ENCODE measurements at places on chromosomes 3 and 15. TPM values are rescaled to one million over a fixed set of nuclear protein-coding genes. Genes with fewer than 3 reads are reported as not detected.
A peak's percentile ranks its signal among the peaks of the same experiment; 100 is the strongest.

The ATP10A gene
- 55.0 TPM for total RNA-seq

The TRIM71 gene
- not detected for total RNA-seq

The GALNT15 gene
- total RNA-seq = 44.7 TPM

The DLL4 gene
- total RNA-seq = 28.4 TPM

The SEMA3B gene
- total RNA-seq = 57.4 TPM

DNA sequence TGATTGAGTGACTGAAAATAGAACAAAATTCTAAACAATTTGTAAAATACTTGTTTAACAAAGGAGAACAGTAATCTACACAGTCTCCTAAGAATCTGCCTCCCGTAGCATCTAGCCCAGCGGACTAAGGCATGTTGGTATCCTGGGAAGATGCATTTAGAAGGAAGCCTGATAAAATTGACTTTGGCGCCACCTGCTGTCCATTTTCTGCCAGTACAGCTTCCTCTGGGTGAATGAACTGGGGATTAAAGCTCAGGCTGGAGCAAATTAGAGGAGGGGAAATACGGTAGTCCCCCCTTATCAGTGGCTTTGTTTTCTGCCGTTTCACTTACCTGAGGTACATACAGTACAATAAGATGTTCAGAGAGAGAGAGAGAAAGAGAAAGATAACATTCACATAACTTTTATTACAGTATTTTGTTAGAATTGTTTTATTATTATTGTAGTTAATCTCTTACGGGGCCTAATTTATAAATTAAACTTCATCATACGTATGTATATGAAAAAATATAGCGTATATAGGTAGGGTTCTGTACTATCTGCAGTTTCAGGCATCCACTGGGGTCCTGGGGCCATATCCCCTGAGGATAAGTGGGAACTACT, 191.6 kb downstream of the GAP43 start:
- H3K27ac ChIP-seq = no peak overlapping the region
- H3K36me3 ChIP-seq = no peaks in the 10 kb centered on the region
- DNase-seq = peak; percentile 89
- no peak overlapping the region for H3K4me3 ChIP-seq

GRCh38 chr15:53401503-53401902, 358.0 kb downstream of the WDR72 start:
- H3K4me1 ChIP-seq = no peaks in the 10 kb centered on the region
- H3K36me3 ChIP-seq = no peaks in the 10 kb centered on the region
- no peak overlapping the region for H3K4me3 ChIP-seq
- H3K27ac ChIP-seq = no peak overlapping the region
- DNase-seq = no peak

GRCh38 chr15:75123395-75123794, 78.3 kb upstream of the C15orf39 start:
- H3K27ac ChIP-seq = no peak overlapping the region
- H3K36me3 ChIP-seq = no peaks in the 10 kb centered on the region
- no peak for DNase-seq
- no peaks in the 10 kb centered on the region for H3K27me3 ChIP-seq
- H3K4me1 ChIP-seq = no peaks in the 10 kb centered on the region

- H3K27ac ChIP-seq = no peak overlapping the region
- H3K4me3 ChIP-seq = no peak overlapping the region
- H3K36me3 ChIP-seq = no peaks in the 10 kb centered on the region
- H3K27me3 ChIP-seq = no peaks in the 10 kb centered on the region
Observed at GRCh38 chr3:17972476-17972875, 230.0 kb upstream of the TBC1D5 start.

- H3K4me1 ChIP-seq = no peaks in the 10 kb centered on the region
- H3K36me3 ChIP-seq = no peaks in the 10 kb centered on the region
- DNase-seq = no peak
- no peaks in the 10 kb centered on the region for H3K27me3 ChIP-seq
- no peak overlapping the region for H3K4me3 ChIP-seq
Observed at GRCh38 chr3:43496740-43497375, 125.0 kb downstream of the ANO10 start.

GRCh38 chr15:69080295-69081248, 66.1 kb downstream of the NOX5 start:
- H3K4me1 ChIP-seq = no peaks in the 10 kb centered on the region
- H3K4me3 ChIP-seq = no peak overlapping the region
- H3K27me3 ChIP-seq = no peaks in the 10 kb centered on the region
- H3K27ac ChIP-seq = no peak overlapping the region

- H3K36me3 ChIP-seq = no peaks in the 10 kb centered on the region
- H3K27ac ChIP-seq = no peak overlapping the region
- H3K4me3 ChIP-seq = no peak overlapping the region
- H3K27me3 ChIP-seq = no peaks in the 10 kb centered on the region
- no peak for DNase-seq
- H3K4me1 ChIP-seq = peaks cover 6% of the 10 kb centered on the region
Observed at GRCh38 chr3:108076564-108076963, 14.3 kb downstream of the CD47 start.

- peak; percentile 44 for DNase-seq
- no peak overlapping the region for H3K27ac ChIP-seq
- no peak overlapping the region for H3K4me3 ChIP-seq
- H3K4me1 ChIP-seq = no peaks in the 10 kb centered on the region
Observed at GRCh38 chr15:28899061-28899738, 13.4 kb downstream of the APBA2 start.

- no peaks in the 10 kb centered on the region for H3K27me3 ChIP-seq
- peaks cover 4% of the 10 kb centered on the region for H3K4me1 ChIP-seq
- no peaks in the 10 kb centered on the region for H3K36me3 ChIP-seq
Observed at GRCh38 chr3:139537361-139537760, 2.2 kb downstream of the RBP1 start.

DNA sequence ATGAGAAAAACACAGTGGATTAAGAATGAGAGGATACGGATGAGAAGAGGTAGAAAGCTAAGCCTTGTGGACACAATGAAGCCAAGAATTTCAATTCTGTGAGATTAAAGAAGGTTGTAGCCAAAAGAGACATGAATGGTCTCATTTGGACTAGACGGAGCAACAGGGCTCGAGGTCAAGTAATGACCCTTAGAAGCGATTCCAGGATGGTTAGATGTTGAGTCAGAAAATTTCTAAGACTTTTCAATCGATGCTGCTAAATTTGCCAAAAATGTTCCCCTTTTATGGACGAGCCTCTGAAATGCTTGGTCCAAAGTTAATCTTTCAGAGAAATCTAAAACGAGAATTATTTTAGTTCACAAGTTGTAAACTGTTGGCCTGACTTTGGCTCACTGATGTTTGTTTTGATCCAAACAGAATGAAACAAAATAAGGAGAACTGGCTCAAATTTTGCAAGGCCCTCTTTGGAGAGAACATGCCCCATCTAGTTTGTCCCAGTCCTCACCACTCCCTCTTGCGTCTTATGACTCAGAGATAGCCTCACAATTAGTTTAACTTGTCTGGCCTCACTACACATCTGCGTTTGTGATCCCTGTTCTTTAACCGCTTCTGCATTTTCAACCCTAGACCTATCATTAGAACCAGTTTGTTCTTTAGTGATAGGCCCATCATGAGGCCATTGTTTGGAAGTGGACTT, 235.5 kb downstream of the PDZRN3 start:
- no peaks in the 10 kb centered on the region for H3K27me3 ChIP-seq
- H3K36me3 ChIP-seq = peaks cover 4% of the 10 kb centered on the region
- DNase-seq = no peak
- H3K4me1 ChIP-seq = no peaks in the 10 kb centered on the region

DNA sequence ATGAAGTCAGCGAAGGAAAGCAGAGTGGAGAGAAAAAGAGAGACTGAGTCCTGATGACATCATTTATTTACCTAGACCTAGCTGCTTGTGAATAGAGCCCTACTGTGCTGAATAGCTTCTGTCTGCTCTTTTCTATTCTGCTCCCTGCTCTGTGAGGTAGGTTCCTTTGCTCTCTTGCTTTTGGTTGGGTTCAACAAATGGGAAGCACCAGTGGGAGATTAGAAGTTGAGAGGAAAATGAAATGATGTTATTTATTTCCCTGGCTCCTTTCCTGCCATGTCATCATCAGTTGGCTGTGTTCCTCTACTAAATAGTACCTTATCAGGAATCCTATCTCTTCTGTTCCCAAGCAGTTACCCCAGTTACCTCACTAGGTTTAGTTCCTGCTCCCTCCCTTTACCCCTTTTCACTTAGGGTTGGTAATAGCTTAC, 23.5 kb downstream of the DTWD1 start:
- no peak for DNase-seq
- H3K27ac ChIP-seq = peak overlapping the region; percentile 69
- peaks cover 5% of the 10 kb centered on the region for H3K4me1 ChIP-seq
- H3K27me3 ChIP-seq = no peaks in the 10 kb centered on the region
- no peaks in the 10 kb centered on the region for H3K36me3 ChIP-seq
